ENCODE measurements at places on chromosomes 4 and X.

DNA sequence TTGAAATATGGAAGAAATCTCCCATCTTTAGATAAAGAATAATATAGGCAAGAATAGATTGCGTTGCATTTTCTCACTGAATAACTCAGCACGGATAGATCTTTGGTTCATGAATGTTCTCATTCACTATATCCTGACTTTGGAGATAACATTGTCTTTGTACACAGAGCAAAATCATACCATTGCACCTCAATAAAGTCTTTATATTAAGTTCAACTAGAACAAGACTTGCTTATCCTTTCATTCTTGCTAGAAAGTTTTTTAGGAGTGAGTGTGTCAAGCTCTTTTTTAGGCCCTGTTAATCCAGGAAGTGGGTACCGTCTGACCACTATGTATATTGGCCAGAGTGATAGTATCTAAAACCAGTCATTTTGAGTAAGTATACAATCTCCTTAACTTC, 658.7 kb downstream of the FSTL5 start:
- DNase-seq = no peak

GRCh38 chr4:26819026-26819425, 41.6 kb upstream of the STIM2 start:
- DNase-seq = no peak

GRCh38 chrX:119541188-119541587, 24.0 kb downstream of the STEEP1 start:
- no peak for DNase-seq

DNA sequence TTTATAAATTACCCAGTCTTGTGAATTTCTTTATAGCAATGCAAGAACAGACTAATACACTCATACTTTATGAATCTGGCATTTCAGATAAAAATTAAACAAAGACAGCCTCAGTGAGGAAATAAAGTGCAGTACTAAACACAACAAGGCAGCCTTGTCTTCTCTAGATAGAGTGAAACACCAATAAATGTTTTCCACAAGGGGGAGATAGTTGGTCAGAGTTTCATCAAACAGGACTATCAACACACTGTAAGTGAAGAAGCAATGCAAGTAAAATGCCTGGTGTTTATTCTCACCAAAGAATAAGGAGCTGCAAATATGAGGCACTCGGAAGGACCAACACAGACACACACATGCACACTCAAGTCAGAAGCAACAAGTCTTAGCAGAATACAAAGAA, 62.8 kb downstream of the FAM9B start:
- DNase-seq = peak; percentile 58

- no peak for DNase-seq
These were observed 15.0 kb upstream of the TTC29 start for GRCh38 chr4:146960634-146961033.

DNA sequence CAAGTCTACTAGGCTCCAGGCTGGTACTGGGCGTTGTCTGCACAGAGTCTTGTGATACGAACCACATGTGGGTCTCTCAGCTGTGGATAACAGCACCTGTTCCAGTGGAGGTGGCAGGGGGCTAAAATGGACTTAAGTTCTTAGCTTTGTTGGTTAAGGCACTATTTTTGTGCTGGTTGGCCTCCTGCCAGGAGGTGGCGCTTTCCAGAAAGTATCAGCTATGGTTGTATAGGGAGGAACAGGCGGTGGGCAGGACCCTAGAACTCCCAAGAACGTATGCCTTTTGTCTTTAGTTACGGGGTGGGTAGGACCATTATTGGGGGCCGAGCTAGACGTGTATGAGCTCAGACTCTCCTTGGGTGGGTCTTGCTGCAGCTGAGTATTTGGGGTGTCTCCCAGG, 1138.4 kb downstream of the PCDH19 start:
- DNase-seq = no peak

GRCh38 chr4:23290656-23291055, 597.9 kb downstream of the GBA3 start:
- DNase-seq = no peak

DNA sequence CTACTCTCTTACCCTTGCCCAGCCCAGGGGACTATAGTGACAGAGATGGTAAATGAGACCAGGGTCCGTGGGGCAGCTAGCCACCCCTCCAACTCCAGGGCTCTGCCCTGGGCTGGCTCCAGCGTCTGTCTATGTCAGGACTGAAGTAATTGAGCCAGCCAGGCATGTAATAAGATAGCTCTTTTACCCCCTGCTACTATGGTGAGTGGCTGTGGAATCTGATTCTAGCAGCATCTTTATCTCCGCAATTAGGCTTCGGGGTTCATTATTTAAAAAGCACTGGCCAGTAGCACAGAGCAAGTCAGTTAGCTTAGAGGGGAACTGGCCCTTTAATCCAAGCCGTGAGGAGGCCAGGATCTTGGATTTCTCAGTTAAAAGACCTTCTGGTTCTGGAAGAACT, 123.3 kb upstream of the RAI2 start:
- no peak for DNase-seq

- no peak for DNase-seq
These were observed 48.8 kb downstream of the RPS6KA3 start for GRCh38 chrX:20217906-20218305.

- DNase-seq = no peak
These were observed 420 bp downstream of the TSC22D3 start for GRCh38 chrX:107775000-107775733.

GRCh38 chr4:146790515-146790914, 151.8 kb downstream of the POU4F2 start:
- no peak for DNase-seq

- DNase-seq = no peak
These were observed 35.0 kb upstream of the RASGEF1B start for GRCh38 chr4:81506731-81507130.

DNA sequence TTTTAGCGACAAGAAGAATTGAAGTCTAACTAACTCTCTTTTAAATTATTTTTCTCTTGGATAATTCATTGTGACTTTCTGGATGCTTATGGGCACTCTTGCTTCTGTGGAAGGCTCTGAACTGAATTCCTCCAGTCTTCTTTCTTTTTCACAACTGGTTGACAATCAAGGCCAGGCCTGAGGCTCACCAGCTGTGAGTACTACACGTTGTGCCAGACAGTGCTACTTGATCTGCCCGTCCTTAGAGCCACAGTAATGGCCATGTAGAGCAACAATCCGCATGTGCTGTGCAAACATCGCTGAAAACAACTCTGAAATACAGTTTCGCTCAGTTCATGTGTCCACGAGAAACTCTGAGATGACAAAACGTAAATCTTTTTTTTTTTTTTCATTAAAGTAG, 1336.3 kb upstream of the AGA start:
- DNase-seq = no peak

- no peak for DNase-seq
These were observed 45.1 kb downstream of the STX18 start for GRCh38 chr4:4496592-4497372.

- no peak for DNase-seq
These were observed 29.2 kb downstream of the SMIM14 start for GRCh38 chr4:39609454-39609931.

GRCh38 chr4:89023140-89023539, 33.8 kb downstream of the FAM13A start:
- no peak for DNase-seq

DNA sequence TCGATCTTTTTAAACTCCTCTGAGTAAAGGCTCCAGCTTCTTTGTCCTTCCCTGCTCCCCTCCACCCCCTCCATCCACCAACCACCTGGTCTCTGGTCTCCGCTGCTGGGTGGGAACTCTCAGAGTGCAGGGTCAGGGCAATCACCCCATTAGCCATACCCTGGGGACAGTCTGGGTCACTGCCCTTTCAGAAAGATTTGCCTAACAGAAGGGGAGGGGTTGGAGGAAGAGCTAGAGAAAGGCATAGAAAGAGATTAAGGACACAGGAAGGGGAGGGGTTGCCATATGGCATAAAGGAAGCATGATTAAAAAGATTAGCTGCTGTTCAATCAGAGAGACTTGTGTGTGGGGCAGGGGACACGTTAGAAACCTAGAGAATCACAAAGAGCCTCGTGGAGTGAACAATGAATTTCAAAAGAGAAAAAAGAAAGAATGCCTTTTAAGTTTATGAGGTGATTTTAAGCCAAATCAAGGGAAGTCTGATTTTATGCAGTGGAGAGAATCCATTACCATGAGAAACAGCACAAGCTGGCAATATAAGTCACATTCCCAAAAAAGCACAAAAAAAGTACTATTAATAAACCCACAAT, 115.5 kb upstream of the ACSL4 start:
- DNase-seq = no peak

DNA sequence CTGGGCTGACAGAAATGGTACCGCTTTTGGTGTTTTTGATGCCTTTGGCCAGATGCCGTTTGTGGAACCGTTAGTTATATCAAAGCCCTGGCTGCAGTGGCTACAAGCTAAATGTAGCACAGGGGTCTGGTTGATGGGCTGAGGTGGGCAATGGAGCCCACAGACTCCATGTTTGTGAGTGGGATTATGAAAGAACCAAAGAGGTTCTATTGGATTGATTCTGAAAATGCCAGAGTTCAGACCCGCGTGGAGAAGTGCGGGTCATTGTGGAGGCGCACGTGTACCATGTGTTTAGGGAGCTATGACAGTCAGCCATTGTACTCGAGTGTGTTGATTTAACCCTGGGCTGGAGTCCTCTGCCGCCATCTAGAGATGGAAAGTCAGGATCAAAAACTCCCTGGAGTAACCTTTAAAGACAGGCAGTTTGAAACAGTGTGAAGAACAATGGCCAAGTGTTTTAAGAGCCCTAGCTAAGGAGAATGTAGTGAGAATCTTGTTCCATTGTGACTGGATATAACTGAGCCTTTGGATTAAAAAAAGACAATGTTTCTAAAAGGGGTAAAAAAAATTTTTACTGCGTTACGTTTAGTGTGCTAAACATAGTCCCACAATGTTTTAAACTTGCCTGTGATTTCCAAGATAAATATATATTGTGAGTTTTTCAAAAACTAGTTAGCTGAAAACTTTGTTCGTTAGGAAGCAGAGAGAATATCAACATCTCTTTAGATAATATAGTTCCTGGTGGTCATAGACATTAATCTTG, 12.7 kb downstream of the ART3 start:
- no peak for DNase-seq

DNA sequence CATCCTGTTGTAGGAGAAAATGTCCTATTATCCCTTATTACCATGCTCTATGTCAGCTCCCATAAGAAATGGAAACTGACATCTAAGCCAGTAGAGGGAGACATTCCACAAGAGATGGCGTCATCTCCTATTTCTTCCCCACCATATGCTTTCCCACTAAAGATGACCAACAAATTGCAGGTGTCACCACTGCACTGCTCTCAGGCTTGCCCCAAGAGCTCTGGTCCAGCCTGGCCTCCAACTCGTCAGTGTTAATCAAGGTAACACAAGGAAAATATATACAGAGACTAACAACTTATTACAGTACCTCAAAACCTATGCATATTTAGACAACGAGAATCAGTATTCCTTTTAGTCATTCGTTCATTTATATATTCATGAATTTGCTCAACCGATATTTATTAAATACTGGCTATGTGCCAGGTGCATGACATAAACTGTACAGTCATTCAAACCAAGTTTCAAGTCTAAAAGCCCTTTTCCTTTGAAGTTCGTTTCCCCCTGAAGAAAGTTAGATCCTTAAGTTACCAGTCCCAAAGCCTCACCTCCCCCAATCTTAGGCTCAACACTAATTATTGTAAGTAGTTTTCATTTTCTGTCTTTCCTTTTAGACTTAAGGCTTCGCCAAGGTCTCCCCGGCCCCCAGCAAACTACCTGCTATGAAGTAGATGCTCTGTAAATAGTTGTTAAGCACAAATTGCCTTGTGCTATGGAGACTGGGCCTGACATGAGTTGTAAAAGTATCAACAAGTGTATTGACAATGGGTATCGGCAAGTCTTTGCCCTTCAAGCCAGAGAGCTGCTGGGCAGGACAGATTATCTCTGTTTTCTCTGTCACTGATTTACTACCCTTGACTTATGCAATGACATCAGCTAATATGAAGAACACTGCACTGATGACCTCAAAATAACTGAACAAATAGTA, 3.1 kb upstream of the FGB start:
- peak; percentile 15 for DNase-seq

GRCh38 chr4:184041156-184041555, 136.0 kb downstream of the STOX2 start:
- DNase-seq = no peak

GRCh38 chr4:53937327-53937726, 127.1 kb downstream of the CHIC2 start:
- DNase-seq = no peak

DNA sequence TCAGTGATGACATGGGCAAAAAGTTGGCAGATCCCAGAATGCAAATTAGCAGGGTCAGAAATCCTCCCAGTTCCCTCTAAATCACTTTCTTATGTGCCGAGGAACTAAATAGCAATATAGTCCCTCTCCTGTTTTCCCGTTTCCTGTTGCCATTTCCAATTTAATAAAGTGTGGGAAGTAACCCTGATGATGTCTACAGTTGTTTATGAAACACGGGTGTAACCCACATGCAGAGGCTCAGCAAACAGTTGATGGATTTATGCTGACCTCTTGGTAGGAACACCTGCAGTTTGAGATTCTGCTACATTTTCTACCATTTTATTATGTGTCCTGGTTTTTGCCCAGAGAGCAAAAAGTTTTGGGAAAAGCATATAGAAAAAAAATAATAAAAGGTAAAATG, 56.7 kb downstream of the FGFBP1 start:
- DNase-seq = no peak

GRCh38 chr4:152149745-152150144, 386.1 kb downstream of the FBXW7 start:
- DNase-seq = no peak

GRCh38 chrX:115639334-115639880, 78.4 kb downstream of the PLS3 start:
- DNase-seq = no peak

GRCh38 chrX:78650906-78651437, 8.2 kb downstream of the RTL3 start:
- DNase-seq = peak; percentile 7

DNA sequence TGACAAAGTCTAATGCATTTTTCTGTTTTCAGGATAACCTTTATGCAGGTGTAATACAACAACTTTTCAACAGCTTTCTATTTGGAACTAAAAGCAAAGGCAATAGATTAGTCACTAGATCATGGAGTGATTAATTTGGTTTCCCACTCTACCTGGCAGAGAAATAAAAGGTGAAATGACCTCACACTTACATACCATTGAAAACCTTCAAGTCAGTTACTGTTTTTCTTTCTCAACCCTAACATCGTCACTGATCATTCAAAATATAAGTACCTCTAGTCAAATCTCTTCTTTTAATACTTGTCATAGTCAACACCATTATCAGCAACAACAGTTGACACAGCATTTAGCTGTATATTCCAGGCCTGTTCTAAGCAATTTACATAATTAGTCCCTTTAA, 85.1 kb upstream of the ZCCHC13 start:
- no peak for DNase-seq

DNA sequence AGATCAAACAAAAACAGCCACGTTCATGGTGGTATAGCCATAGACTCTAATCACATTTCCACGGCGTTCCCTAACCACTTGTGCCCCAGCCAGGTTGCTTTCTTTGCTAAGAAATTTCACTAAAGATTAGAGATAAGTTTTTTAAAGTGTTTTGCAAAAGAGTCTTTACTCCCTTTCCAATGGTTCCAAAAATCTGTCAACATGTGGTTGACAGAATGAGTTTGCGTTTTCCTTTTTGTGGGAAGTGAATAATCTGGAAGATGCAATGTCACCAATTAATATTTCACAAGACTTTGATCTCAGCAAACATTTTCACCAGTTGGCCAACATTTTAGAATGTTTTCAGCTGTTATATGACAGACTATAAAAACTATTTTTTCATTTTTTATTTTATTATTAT, 35.3 kb downstream of the CXCL1 start:
- no peak for DNase-seq

Measured in CD4-positive, alpha-beta T cell treated with Interleukin-10 for 1 hour (primary cell).